CD4-positive, alpha-beta memory T cell (primary cell): ENCODE measurements at places on chromosomes 13 and 19. TPM values are rescaled to one million over a fixed set of nuclear protein-coding genes. Genes with fewer than 3 reads are reported as not detected.

DNA sequence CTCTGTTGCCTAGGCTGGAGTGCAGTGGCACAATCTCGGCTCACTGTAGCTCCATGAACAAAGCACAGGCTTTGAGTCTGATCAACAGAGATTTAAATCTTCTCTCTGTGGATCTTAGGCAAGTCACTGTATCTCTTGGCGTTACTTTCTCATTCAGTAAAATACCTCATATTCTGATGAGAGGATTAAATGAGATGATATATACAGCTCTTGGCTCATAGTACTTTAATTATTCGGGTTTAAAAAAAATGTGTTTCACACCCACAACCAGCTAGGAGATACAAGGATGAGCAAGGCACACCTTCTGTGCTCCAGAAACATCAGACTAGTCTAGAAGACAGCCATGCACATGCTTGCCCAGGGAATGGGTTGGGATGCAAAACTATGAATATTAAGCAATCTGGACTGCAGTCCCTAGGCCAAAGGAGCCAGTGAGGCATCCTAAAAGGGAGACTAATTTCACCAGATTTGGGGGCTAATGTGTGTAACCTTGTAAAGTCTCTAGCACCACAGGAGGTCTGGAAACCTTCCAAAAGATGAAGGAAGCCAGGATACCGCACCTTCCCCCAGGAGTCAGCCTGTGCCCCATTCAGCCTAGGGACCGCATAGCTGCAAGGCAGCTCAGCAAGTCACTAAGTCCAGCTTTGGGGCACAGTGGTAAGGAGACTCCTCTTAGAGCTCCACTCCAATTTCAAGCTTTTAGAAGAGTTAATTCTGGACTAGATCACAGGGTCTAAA is 2.5 kb downstream of the VPS36 start:
- no peaks in the 10 kb centered on the region for H3K36me3 ChIP-seq
- no peak overlapping the region for H3K27ac ChIP-seq
- H3K27me3 ChIP-seq = no peaks in the 10 kb centered on the region

- no peak overlapping the region for H3K27ac ChIP-seq
- H3K36me3 ChIP-seq = no peaks in the 10 kb centered on the region
- DNase-seq = no peak
Measured at GRCh38 chr13:55000844-55001243, 1972.2 kb downstream of the OLFM4 start.

GRCh38 chr13:43543331-43543730 is 243.4 kb downstream of the ENOX1 start:
- no peak for DNase-seq
- H3K27ac ChIP-seq = no peak overlapping the region
- H3K4me3 ChIP-seq = no peak overlapping the region
- no peaks in the 10 kb centered on the region for H3K4me1 ChIP-seq
- peaks cover 4% of the 10 kb centered on the region for H3K27me3 ChIP-seq
- H3K36me3 ChIP-seq = no peaks in the 10 kb centered on the region

DNA sequence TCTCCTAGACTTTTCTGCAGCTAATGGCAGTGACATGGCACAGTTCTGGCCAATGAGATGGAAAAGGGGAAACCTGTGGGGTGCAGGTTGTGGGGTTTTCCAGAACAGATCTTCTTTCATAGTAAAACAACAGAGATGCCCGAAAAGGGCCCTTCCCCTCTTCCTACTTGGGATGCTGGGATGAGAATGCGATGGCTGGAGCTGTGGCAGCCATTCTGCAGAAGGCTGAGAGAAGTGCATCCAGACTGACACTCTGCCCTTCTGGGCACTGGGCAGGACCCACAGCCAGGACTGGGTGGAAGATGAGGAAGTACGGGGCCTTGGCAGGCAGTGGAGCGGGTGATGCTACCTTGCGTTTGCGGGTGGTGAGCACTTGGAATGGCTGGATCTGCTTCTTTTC is 16.9 kb upstream of the PLA2G4C start:
- H3K27ac ChIP-seq = no peak overlapping the region
- peaks cover 22% of the 10 kb centered on the region for H3K36me3 ChIP-seq
- no peaks in the 10 kb centered on the region for H3K27me3 ChIP-seq
- DNase-seq = no peak

- H3K4me3 ChIP-seq = no peak overlapping the region
- peaks cover 27% of the 10 kb centered on the region for H3K4me1 ChIP-seq
- peak; percentile 73 for DNase-seq
- H3K27me3 ChIP-seq = no peaks in the 10 kb centered on the region
- H3K27ac ChIP-seq = no peak overlapping the region
Measured at GRCh38 chr19:5138606-5139582, 170.0 kb downstream of the KDM4B start.

DNA sequence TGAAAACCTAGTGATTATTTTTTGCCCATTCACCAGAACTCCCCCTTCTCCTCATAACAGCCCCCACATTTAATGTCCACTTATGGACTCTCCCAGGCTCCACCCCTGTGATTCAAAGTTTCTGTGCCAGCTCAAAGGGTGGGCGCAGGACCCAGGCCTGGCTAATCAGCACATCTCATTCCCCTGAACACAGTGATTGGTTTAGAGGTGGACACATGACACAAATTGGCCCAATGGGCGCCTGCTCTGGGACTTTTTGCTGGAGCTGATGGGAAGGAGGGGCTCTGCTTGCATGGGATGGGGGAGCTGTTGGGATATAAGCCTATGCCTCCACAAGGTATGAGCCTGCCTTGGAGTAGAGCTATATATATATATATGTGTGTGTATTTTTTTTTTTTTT is 6.2 kb upstream of the EPOR start:
- H3K4me1 ChIP-seq = no peaks in the 10 kb centered on the region
- no peaks in the 10 kb centered on the region for H3K27me3 ChIP-seq
- H3K27ac ChIP-seq = no peak overlapping the region
- no peak overlapping the region for H3K4me3 ChIP-seq
- no peaks in the 10 kb centered on the region for H3K36me3 ChIP-seq

- H3K36me3 ChIP-seq = no peaks in the 10 kb centered on the region
- no peak overlapping the region for H3K27ac ChIP-seq
- H3K27me3 ChIP-seq = no peaks in the 10 kb centered on the region
- H3K4me1 ChIP-seq = no peaks in the 10 kb centered on the region
- no peak overlapping the region for H3K4me3 ChIP-seq
Measured at GRCh38 chr13:100130092-100130491, 41.2 kb downstream of the PCCA start.

Gene FXYD7
- 10.1 TPM for total RNA-seq

GRCh38 chr13:71417205-71417604 is 449.8 kb downstream of the DACH1 start:
- H3K27ac ChIP-seq = no peak overlapping the region
- DNase-seq = no peak
- no peak overlapping the region for H3K4me3 ChIP-seq
- H3K4me1 ChIP-seq = no peaks in the 10 kb centered on the region
- H3K27me3 ChIP-seq = no peaks in the 10 kb centered on the region
- H3K36me3 ChIP-seq = no peaks in the 10 kb centered on the region

DNA sequence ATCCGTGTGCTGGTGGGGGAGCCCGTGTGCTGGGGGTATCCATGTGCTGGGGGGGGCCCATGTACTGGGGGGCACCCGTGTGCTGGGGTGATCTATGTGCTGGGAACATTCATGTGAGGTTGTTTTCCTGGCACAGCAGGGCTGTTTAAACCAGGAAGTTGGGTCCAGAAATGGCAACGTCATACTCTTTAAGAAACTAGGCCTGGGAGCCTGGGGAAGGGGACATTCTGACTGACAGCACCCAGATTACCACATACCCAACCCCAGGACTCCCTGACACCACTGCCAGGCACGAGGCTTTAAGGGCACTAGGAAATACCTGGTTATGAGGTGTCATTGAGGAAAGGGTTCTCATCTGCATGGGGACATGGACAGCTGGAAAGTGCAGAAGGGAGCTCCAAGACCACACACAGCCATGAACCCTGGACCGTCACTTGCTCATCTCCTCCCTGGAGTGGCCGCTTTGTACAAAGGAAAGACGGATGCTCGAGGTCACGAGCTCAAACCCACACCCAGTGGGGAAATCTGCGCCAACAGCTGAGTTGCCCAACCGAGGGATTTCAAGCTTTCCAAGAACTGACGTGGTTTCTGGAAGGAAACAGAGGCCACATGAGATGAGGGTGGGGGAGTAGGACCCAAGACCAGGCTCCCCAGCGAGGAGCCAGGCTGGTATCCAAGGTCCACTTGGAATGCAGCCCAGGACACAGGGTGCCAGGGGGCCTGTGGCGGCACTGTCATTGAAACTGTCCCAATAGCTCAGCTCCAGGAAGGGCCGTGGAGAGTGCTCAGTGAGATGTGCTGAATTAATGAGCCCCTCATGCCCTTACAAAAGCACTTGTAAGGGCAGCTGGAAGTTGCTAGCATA is 40.9 kb downstream of the RAB20 start:
- DNase-seq = no peak
- no peaks in the 10 kb centered on the region for H3K27me3 ChIP-seq
- no peak overlapping the region for H3K4me3 ChIP-seq
- peaks cover 14% of the 10 kb centered on the region for H3K4me1 ChIP-seq
- no peak overlapping the region for H3K27ac ChIP-seq

- no peak overlapping the region for H3K27ac ChIP-seq
- no peaks in the 10 kb centered on the region for H3K27me3 ChIP-seq
- no peak for DNase-seq
- H3K4me1 ChIP-seq = no peaks in the 10 kb centered on the region
- H3K36me3 ChIP-seq = no peaks in the 10 kb centered on the region
Measured at GRCh38 chr13:43325636-43326035, 302.2 kb downstream of the DNAJC15 start.

- peaks cover 7% of the 10 kb centered on the region for H3K4me1 ChIP-seq
- H3K36me3 ChIP-seq = no peaks in the 10 kb centered on the region
- H3K4me3 ChIP-seq = no peak overlapping the region
- peaks cover 21% of the 10 kb centered on the region for H3K27me3 ChIP-seq
Measured at GRCh38 chr19:18388100-18388959, 2.4 kb downstream of the GDF15 start.
